ENCODE measurements at places on chromosomes 11 and 22.

GRCh38 chr11:24295360-24295759, 201.5 kb upstream of the LUZP2 start:
- DNase-seq = no peak

DNA sequence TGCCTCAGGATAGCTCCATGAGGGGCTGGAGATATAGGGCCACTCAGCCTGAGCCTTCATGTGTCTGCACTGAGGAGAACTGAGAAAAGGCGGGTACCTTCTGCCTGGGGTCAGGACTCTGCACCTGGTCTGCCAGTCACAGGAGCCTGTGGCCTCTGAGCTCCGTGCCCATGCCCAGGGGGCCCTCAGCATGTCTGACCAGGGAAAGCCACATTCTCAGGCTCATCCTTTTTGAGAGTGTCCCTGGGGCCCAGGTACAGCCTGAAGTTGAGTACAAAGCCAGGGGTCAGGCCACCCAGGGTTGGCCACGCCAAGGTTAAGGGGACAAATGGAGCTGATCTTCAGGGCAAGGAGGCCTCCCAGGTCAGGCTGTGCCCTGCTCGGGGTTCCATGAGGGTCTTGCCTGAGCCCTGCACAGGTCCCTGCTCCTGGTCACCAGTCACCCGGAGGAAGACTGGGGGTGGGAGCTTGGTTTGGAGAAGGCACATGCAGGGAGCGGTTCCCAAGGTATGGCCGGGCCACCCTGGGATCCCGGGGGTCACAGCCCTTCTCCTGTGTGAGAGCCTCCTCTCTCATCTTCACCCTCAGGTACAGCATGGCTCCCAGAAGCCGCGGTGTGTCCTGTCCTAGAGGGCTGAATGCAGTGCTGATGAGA, 6.0 kb downstream of the DENND6B start:
- no peak for DNase-seq

GRCh38 chr11:20360650-20361049, 2.9 kb upstream of the HTATIP2 start:
- peak; percentile 28 for DNase-seq

- DNase-seq = no peak
These were observed 141.2 kb downstream of the CTTN start for GRCh38 chr11:70539360-70540095.

GRCh38 chr11:11740073-11740702, 101.6 kb upstream of the USP47 start:
- no peak for DNase-seq

- no peak for DNase-seq
These were observed 544.9 kb downstream of the TBC1D22A start for GRCh38 chr22:47307326-47307725.

GRCh38 chr11:80816454-80816847, 1375.6 kb upstream of the TENM4 start:
- no peak for DNase-seq

GRCh38 chr22:20018001-20018400, 1.4 kb upstream of the ARVCF start:
- DNase-seq = no peak

DNA sequence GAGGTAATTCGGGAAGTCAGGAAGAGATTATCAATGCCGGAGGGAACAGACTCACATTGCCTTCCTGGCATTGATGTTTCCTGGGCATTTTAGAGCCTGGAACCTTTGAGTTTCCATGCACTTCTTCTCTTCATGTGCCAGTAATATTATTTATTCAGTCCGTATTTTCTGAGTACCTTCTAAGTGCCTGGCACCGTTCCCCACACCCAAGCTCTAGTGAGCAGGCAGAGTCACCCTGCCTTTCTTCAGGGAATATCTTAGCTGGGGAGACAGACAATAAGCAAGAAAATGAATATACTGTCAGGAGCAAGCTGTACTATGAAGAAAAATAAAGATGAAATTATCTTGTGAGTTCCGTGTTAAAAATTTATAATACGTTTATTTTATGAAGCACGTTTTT, 136.2 kb upstream of the SEZ6L start:
- no peak for DNase-seq

DNA sequence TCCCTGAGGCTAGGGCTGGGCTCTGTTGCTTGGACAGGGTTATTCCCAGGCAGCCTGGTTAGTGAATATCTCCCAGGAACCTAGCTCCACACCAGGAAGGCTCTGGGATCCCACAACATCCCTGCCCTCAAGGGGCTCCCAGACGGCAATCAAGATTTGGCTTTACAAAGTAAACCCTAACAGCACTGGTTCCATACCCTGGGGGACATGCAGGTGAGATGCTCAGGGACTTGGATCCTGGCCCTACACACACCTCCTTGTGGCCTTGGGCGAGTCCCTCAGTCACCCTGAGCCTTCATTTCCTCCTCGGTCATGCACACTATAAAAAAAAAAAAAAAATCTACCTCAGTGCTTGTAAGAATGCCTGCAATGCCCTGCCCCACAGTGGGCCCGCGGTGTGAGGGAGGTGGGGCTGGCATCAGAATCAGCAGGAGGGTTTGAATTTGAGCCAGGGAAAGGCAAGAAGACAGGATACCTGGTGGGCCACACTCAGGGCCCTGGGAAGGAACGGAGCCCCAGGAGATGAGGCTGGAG, 86.3 kb downstream of the MORC2 start:
- no peak for DNase-seq

- no peak for DNase-seq
These were observed 34.3 kb upstream of the MPPED1 start for GRCh38 chr22:43377548-43377895.

DNA sequence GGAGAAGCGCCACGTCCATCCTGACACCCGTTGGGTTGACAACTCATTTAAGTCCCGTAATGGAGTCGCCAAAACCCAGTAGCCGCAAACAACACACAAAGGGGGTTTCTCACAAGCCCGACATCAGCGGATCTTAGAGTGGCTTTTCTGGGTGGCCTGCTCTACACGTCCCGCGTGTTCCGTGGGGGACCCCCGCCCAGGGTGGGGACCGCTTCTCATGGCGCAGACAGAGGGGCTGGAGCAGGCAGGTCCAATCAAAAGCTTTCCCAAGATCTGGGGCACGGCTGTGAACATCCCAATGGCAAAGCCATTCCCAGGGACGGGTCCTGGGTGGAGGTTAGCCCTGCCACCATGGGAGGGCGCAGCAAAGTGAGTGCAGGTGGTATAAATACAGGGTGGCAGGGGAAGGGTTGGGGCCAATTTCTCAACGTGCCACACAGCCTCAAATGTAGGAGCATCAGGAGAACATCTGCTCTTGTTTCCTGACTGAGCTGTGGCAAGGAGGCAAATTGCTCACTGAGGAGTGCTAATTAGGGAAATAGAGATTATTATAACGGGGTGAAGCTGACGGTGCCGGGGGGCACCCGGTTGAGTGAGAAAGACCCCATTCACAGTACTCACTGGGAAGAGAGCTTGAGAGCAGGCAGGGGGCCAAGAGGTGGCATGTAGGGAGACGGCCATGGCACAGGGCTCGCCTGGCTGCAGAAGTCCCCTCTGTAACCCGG, 1447.2 kb downstream of the TBC1D22A start:
- no peak for DNase-seq

DNA sequence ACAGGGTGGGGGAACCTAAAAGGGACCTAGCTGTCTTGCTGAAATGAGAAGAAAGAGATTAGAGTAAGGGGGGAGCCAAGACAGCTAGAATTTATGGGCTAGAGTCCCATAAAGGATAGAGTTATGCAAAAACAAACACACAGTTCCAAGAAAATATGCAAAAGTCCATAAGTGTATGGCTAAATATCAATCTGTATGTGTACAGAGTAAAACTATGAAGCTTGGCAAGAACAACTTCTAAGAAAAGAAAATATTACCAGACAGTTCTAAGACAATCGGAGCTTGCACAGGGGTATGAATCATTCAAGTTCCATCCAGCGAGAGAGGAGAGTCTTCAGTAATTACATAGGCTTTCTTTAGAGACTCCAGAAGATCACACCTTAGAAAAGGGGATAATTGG, 41.8 kb downstream of the GDPD4 start:
- DNase-seq = no peak

- no peak for DNase-seq
These were observed at the start of gene TAGLN for GRCh38 chr11:117199053-117199915. TSS of gene TAGLN (plus strand) at chr11:117199370. CDS start at chr11:117203014, 3,644 bp downstream.

DNA sequence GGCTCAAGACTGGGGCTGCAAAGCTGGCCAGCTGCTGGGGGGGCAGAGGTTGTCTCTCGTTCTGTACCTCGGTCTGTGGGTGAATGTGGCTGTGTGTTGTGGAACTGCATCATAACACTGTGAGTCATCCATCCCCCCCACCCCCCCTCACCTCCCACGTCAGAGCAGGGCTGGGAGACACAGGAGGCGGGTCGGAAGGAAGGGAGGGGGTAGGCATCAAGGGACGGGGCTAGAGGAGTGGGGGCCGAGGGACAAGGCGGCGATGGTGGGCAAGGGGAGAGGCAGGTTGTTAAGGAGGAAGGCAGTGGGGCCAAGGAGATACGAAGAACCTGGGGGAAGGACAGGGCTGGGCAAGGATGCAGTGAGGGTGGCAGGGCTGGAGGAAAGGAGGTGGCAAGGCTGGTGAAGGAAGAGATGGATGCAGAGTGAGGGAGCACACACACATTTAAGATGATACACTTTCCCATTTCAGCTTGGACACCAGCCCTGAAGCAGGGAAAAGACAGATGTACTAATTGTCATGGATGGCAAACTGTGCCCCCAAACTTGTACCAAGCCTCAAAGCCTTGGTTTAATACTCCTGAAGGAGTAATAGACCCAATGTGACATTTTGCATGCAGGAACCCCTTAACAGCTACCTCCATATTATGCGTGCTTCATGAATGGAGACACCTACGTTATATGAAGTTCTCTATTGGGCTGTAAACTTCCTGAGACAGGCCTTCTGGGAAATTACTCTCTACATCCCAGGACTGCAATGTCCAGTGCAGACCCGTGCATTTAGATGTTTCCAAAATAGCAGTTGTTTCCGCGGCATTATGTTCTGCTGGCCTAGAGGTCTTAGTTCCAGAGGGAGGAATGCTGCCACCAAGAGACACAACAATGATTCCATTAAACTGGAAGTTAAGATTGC, at the start of gene YPEL4:
TSS of gene YPEL4 (minus strand) at position 87 of the 913 bp plus-strand sequence. CDS start 2,805 bp downstream, outside the sequence.
- peak; percentile 80 for DNase-seq

GRCh38 chr11:92536883-92537282, 312.3 kb downstream of the FAT3 start:
- DNase-seq = no peak

- DNase-seq = no peak
These were observed 43.6 kb downstream of the GALNT18 start for GRCh38 chr11:11577932-11578911.

DNA sequence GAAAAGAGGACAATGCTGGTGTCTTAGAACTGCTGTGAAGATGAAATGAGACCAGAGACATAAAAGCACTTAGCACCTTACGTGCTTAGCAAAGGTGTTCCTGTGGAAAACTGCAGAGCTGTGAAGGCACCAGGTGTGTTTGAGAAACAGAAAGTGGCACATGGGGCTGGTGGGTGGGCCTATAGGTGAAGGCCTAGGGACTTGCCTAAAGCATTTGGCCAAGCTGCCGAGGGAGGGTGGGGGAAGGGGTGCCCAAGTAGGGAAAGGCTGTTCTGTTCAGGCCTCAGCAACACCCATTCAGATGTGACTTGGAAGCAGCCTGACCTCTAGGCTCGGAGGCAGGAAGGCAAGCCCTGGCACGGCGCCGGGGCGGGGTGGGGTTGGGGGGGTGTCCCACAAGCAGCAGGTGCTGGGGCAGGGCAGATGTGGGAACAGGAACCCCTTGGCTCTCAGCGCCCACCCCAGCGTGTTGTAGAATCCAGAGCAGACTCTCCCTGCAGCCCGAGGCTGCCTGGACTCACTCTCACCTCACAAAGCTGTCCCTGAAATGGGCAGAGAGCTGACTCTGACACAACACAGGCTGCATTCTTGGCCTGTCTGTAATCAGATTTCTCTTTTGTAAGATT, 366.7 kb upstream of the NARS2 start:
- DNase-seq = no peak

DNA sequence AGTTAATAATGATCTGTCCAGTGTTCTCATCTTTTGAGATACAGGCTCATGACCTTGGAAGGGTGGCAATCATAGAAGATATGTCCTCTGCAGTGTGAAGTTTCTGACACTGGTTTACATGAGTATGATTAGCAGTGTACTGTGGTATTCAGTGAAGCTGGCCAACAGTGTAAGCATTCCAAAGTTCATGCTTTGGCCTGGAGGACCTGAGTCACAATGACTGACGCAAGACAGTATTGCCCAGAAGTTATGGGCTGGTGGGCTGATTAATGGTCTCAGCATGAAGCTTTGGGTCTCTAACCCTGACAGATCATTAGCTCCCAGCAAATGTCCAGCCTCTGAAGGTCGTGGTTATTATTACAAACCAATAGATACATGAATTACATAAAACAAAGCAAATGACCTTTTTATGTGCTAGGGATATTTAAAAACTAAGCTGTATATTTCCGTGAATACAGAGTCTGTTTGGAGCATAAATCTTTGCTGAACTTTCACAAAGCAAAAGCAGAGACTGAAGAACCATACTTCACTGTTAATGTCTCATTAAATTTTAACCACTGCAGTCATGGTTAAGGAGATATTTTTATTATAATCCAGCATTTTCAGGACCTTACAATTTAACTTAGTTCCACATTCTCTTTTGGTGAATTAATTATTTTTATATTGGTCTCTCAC, 28.3 kb upstream of the USP47 start:
- no peak for DNase-seq

GRCh38 chr11:72589802-72590761, 84.1 kb downstream of the PDE2A start:
- peak; percentile 28 for DNase-seq

DNA sequence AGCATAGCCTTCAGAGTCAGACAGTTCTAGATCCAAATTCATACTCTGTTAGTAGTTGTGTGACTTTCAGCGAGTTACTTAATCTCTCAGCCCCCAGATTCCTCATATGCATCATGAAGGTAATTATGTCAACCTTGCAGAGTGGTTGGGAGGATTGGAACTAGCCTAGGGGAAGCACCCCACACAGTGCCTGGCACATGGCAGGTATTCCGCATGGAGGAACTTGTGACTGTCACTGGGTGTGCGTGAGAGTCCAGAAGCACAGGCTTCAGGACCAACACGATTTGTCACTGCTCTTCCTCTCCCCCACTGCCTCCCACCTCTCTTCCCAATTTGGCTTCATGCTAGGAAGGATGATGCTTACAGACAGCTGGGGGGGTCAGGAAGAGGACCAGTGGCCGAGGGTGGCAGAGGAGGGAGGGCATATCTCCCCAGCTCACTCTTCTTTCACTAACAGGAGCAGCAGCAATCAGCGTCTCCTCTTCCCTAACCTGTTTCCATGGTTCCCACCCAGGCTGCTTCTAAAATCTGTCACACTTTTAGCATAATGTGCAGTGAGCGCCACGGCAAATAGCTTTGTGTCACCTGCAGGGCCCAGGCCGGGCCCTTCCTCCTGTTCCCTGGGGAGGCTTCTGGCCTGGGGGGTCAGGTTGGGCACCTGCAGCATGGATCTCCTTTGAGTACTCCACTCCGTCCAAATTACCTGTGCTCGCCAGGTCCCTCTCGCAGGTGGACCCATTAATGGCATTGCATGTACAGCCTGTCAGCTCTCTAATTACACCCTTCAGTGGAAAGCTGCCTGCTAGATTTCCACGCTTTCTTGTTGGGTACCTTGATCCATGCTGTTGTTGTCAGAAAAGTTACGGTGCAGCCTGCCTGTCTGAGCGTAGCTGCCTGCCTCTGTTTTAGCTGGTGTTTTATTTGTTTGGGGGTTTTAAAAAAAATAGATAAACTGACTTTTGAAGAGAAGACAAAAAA, 400.4 kb downstream of the NXPE2 start:
- no peak for DNase-seq

All from T-helper 1 cell (primary cell).